ENCODE measurements at places on chromosomes 7 and 10.
A peak's percentile ranks its signal among the peaks of the same experiment; 100 is the strongest.

GRCh38 chr10:96998329-96998888, 166.3 kb downstream of the LCOR start:
- DNase-seq = peak; percentile 71

DNA sequence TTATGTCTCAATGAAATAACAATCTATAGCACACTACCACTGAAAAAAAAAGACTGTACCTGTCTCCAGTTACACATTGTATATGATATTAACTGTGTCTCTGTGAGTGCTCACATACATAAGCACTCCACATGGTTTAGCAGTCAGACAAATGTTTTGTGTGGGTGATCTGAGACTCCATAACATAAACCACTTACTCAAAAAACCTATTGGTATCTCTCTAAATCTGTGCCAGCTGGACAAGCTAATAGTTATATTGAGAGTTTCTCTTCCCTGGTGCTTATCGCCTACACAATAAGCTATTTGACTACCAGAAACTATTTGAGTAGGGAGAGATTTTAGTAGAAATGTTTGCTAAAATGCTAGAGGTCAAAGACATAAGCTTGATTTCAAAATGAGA, 190.1 kb upstream of the AGR3 start:
- DNase-seq = no peak

DNA sequence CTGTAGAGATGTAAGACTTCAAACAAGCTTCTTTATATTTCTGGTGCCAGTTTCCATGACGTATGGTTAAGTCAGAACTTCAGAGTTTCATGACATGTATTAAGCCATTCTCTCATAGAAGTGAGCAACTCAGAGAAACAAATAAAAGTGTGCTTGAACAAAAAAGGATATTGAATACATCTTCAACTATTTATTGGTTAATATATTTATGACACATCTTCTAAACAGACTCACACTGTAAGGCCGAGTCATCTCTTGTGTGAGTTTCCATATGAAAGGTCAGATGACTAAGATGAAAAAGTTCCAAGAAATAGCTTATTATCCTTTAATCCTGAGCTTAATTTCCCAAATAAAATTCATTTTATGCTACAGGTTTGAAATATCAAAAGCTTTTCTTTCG, 105.5 kb upstream of the CSTF2T start:
- DNase-seq = peak; percentile 59

DNA sequence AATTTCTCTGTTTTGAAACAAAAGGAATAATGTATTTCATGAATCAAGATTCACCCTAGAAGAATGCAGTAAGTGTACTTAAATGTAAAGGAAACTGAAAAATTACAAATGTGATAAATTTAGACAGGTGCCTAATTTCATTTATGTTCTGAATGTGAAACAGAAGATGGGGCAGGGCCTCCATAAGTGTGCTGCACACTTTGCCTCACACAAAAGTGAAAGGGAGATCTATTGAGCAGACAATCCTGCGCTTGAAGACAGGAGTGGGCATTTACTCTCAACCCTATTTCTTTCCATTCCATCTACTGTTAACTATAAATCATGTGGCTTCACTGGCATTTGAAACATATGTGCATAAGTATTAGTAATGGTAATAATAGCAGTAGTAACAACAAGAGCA, 36.2 kb downstream of the GNG11 start:
- DNase-seq = no peak

DNA sequence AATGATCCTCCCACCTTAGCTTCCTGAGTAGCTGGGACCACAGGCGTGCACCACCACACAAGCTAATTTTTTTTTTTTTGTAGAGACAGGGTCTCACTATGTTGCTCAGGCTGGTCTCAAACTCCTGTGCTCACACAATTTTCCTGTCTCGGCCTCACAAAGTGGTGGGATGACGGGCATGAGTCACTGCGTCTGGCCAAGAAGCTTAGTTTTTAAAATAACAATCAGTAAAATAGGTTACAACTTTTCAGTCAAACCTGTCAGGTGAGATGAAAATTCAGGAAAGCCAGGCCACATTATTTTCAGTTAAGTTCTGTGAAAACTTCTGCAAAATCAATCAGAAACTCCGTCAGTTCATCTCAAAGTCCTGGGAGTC, 55.4 kb downstream of the FAM241B start:
- DNase-seq = no peak

DNA sequence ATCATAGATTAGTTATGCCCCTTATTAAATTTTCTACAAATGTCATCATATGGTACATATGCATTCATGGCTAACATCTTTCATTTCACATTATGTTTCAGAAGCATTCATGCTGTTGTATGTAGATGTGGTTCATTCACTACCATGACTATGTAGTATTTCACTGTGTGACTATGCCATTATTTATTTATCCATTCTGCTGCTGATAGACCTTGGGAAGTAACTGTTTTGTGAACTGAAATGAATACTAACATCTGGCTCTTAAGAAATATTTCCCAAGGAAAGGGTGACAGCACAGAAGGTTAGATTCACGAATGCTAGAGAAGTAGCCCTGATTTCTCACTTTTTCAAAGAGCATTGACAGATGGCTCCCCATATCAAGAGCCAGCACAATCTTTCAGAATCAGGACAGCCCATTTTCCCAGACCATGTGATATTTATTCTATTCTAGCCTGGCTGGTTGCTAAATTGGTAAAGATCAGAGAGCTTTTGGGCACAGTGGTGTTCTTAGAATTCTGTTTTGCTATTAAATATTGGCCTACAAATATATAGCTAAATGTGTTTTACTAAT, 157.4 kb downstream of the DYNC1I1 start:
- no peak for DNase-seq

DNA sequence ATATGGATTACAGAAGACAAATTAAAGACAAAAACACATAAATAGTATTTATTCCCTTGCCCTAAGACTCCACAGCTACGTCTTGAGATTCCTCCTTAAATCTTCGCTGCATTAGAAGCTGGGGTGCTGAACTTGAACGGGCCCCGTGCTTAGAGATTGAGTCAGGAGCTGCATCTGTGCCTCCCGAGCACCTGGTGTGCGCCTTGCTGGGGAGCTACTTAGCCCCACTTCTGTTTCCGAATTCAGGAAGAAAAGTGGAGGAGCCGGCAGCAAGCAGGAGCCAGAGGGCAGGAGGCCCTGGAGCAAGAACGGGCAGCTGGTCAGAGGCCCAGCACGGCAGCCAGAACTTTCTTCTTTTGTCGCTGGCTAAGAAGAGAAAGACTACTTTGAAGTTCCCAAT, 30.4 kb upstream of the RNF32 start:
- DNase-seq = no peak

All from fibroblast of upper back skin (primary cell).